ENCODE measurements at places on chromosomes 2 and 18. TPM values are rescaled to one million over a fixed set of nuclear protein-coding genes. Genes with fewer than 3 reads are reported as not detected.

DNA sequence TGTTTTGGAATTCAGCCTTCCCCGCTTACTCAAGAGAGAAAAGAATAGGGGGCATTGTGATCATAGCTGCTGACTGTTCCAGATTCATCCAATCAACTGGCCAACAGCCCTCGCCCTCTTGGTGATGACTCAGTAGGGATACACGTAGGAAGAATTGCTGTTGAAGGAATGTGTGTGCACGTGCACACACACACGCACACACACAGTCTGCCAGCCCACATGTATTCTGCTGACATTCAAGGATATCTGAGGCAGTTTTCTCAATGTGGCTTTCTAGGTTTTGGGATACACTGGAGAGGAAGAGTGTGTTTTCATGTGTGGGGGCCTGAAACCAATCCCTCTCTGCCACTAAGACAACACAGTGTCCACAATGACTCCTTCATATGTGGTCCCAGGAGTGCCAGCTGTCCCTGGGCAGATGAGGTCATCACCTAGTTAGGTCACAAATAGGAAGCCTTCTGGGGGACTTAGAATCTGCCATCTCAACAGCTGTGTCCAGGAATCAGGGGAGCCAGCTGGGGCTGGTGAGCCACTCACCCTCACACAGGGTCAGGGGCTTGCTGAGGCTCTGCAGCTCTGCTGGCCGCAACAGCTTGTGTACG lies 352.6 kb downstream of the SS18 start:
- DNase-seq, result no peak
- no peaks in the 10 kb centered on the region for H3K4me1 ChIP-seq
- no peak overlapping the region for H3K4me3 ChIP-seq
- H3K36me3 ChIP-seq, result no peaks in the 10 kb centered on the region
- no peaks in the 10 kb centered on the region for H3K27me3 ChIP-seq

- H3K27me3 ChIP-seq, result peaks cover 51% of the 10 kb centered on the region
- no peak overlapping the region for H3K27ac ChIP-seq
- no peak for DNase-seq
- no peak overlapping the region for H3K4me3 ChIP-seq
- H3K36me3 ChIP-seq, result no peaks in the 10 kb centered on the region
- no peaks in the 10 kb centered on the region for H3K4me1 ChIP-seq
These were observed 149.5 kb upstream of the RBBP8 start for GRCh38 chr18:22783662-22784076.

The NT5C1B gene
- not detected for total RNA-seq

- peaks cover 9% of the 10 kb centered on the region for H3K4me1 ChIP-seq
- H3K36me3 ChIP-seq, result no peaks in the 10 kb centered on the region
- H3K27ac ChIP-seq, result no peak overlapping the region
- H3K4me3 ChIP-seq, result no peak overlapping the region
These were observed 134.5 kb upstream of the PKDCC start for GRCh38 chr2:41913311-41913710.

The G6PC2 gene
- not detected for total RNA-seq

DNA sequence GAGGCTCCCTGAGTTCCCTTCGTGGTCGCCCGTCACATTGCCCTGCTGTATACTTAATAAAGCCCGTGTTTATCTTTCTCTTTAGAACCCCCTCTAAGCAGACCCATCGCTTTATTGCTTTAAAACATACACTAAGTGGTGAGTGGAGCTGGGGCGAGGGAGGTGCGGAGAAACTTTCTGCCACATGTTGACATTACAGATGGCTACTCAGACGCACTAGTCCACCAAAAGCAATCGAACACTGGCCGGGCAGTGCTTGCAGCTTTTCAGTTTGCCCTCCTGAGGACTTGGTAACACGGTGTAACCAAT lies 859 bp upstream of the COLEC12 start:
- H3K36me3 ChIP-seq, result no peaks in the 10 kb centered on the region
- peaks cover 9% of the 10 kb centered on the region for H3K4me1 ChIP-seq
- no peak for DNase-seq
- H3K27me3 ChIP-seq, result peaks cover 56% of the 10 kb centered on the region
- no peak overlapping the region for H3K27ac ChIP-seq
- H3K4me3 ChIP-seq, result no peak overlapping the region
